RPMI8226 (cell line): ENCODE measurements at places on chromosomes 3 and 15.

GRCh38 chr3:59535791-59536221, 486.0 kb upstream of the CFAP20DC start:
- no peak for DNase-seq

DNA sequence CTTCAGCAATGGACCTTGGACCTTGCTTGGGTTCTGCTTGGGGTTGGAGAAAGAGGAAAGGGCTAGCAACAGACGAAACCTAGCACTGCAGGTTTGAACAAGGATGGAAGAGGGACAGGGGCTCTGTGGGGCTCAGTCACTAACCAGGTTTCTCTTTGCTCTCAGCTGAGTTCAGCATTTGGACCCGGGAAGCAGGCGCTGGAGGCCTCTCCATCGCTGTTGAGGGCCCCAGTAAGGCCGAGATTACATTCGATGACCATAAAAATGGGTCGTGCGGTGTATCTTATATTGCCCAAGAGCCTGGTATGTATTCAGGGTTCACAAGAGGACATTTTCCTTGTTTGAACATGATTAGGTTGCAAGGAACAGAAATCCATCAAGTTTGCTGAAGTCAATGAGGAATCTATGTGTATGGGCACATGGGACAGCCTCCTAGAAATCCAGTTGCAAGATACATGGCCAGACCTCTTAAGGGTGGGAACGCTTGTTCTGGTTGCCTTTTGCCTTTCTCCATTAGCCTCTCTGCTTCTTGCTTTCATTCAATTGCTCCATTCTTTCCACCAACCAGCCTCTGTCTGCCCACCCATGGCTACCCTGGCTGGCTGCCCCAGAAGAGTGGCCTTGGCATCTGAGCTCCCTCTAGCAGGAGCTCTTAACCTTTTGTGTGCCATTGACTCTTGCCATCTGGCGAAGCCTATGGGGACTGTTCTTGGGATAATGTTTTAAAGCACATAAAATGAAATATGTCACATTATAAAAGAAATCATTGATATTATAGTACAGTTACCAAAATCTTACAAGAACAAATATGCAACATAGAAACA, 55.9 kb downstream of the DNASE1L3 start:
- DNase-seq: no peak

DNA sequence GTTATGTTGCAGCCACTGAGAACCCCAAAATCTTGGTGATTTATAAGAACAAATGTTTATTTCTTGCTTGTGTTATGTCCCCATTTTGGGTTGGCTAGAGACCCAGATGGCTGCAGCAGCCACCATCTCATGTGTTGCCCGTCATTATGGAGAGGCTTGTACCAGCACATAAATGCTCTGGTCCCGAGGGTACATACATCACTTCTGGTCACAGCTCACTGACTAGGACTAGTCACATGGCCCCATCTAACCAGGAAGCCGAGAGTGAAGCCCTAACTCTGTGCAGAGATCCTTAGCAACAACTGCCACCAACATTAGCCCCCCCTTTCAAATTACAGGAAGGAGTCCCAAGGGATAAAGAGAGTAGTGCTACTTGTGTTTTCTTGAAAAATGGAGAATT, 25.5 kb upstream of the HACD2 start:
- DNase-seq: no peak

- DNase-seq: peak; percentile 65
Observed at GRCh38 chr3:170632780-170633179, 46.9 kb upstream of the SLC7A14 start.

- no peak for DNase-seq
Observed at GRCh38 chr3:155335724-155336354, 42.4 kb upstream of the STRIT1 start.

- no peak for DNase-seq
Observed at GRCh38 chr3:122940628-122941086, 86.9 kb downstream of the SEMA5B start.

- no peak for DNase-seq
Observed at GRCh38 chr3:14425581-14426304, 23.3 kb downstream of the SLC6A6 start.

DNA sequence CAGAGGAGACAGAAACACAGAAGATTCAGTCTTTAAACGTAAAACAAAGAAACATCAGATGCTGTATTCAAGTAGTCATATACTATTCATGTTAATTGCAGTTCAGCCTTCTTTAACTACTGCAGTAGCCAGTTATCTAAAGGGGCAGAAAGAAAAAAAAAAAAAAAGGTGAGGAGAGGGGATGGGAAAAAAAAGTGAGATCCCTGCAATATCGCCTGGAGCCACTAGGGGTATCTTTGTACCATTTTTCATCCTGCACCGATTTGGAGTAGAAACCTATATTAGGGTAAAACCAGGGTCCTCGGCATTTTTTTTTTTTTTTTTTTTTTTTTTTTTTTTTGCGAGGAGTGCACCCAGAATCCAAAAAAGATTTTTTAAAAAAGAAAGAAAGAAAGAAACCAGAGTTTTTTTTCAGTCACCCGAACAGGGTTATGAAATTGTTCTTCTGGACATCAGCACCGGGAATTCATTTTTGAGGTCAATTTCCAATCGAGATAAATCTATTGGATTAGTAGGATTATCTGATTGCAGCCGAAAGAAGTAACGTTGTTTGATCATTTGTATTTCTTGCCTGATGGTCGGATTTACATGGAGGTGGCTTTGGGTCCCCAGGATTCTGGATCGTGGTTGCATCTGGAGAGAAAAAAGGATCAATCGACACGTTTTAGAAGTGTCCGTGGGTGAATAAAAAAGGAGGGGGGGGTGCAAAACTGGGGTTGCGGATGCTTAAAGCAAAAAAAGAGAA, 186.7 kb downstream of the NLGN1 start:
- DNase-seq: peak; percentile 39

DNA sequence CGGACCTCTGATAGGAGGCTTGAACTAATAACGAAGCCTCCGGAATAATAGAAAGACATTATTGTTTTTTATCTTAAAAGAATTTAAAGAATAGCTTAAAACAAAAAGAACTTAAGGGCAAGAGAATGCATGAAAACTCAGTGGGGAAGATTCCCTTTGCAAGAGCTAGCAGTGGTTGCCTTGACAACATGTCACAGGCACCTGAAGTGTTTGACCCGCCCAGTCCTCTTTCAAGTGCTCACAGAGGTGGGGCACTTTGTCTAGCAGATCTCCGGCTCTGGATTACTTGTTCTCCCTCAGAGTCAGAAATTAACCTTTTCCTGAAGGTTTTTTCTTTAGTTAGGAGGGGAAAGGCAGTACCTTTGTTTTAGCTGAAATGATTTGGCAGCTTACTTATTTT, 37.8 kb downstream of the LARS2 start:
- DNase-seq: no peak

DNA sequence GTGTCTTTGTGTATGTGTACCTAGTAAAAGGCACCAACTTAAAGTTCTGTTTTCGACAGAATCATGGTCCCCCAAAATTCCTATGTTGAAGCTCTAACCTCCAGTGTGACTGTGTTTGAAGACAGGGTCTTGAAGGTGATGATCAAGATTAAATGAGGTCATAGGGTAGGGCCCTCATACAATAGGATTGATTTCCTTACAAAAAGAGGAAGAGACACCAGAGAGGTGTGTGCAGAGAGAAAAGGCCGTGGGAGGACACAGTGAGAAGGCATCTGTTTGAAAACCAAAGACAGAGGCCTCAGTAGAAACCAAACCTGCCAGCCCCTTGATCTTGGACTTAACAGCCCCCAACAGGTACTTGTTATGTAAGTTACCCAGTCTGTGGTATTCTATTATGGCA, 52.0 kb upstream of the CORO2B start:
- no peak for DNase-seq

GRCh38 chr15:48087844-48088243, 32.9 kb upstream of the SLC24A5 start:
- DNase-seq: no peak

DNA sequence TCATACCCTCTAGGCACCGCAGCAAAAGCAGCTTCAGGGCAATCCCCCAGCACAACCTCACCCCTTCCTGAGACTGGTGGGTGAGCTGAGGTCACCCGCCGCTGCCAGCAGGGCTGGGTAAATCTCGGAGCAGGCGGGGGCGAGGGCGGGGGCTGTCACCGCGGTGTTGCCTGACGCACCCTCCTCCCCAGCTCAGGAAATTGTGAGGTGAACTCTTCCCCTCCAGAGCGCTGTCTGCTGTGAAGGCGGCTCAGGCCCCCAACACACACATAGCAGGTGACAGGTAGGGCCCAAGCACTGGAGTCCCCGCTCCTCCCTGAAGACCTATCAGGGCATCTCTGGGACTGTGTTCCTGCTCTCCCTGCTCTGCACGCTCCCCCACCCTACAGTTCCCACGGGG, 30.2 kb upstream of the FURIN start:
- no peak for DNase-seq

GRCh38 chr3:120399372-120399771, 50.2 kb upstream of the LRRC58 start:
- DNase-seq: no peak

- DNase-seq: no peak
Observed at GRCh38 chr3:146747928-146748327, 142.8 kb upstream of the PLSCR5 start.

- no peak for DNase-seq
Observed at GRCh38 chr15:55743729-55744655, 1.0 kb upstream of the PRTG start.

DNA sequence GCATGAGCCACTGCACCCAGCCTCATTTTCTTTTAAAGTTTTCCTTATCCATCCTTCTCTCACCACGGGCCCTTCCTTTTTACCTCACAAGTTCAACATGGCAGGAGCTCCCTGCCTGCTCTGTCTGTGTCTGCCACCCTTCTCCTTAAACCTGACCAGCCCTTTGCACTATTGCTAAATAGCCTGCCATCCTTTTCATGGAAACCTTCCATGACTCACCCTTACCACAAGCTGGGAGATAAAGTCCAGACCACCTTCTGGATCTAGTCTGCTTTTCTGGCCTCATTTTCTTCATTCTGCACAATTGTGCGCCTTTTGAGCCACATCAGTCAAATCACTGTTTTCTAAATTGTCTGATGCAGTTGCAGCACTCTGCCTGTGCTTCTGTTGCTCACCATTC, 8.9 kb downstream of the PARP14 start:
- DNase-seq: no peak

DNA sequence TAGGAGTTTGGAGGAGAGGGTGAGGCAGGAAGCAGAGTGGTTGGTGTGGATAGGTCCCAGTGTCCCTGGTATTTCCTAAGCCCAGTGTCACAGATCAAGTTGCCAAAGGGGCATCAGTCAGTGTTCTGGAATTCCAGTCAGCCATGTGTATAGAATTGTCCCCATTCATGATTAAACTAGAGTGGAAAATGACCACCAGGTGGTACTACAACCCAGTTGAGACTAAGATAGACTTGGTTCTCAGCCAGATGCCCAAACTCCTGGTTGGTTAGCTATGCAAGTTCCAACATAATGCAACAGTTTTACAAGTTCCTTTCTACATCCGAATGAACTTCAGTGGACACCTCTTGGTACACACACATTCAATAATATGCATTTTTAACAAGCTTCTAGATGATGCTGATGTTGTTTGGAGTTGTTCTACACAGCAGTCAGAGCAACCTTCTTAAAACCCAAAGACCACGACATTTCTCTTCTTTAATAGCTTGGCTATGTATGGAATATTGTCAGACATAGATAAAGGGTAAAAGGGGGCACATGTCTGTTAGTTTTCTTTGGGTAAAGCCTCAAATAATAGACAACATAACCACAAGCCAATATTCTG, 8.4 kb upstream of the ATR start:
- peak; percentile 74 for DNase-seq

DNA sequence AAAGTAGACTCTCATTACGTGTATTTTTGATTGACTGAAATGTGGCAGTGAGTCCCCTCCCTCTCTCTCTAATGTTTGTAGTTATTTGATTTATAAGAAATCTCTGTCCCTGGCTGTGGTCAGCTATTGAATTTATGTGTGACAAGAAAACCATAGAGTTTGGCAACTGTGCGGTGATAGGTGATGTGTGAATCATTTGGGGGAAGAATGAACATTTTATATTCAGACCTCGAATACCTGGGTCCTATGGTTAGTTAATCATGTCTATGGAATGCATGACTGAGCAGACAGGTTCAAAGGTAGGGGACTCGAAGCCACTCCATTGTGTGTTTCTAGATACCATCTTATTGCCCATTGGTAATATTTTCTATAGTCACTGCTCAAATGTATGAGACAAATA, 712.1 kb downstream of the MECOM start:
- no peak for DNase-seq

- no peak for DNase-seq
Observed at GRCh38 chr3:115624029-115624741, 875 bp downstream of the GAP43 start.

DNA sequence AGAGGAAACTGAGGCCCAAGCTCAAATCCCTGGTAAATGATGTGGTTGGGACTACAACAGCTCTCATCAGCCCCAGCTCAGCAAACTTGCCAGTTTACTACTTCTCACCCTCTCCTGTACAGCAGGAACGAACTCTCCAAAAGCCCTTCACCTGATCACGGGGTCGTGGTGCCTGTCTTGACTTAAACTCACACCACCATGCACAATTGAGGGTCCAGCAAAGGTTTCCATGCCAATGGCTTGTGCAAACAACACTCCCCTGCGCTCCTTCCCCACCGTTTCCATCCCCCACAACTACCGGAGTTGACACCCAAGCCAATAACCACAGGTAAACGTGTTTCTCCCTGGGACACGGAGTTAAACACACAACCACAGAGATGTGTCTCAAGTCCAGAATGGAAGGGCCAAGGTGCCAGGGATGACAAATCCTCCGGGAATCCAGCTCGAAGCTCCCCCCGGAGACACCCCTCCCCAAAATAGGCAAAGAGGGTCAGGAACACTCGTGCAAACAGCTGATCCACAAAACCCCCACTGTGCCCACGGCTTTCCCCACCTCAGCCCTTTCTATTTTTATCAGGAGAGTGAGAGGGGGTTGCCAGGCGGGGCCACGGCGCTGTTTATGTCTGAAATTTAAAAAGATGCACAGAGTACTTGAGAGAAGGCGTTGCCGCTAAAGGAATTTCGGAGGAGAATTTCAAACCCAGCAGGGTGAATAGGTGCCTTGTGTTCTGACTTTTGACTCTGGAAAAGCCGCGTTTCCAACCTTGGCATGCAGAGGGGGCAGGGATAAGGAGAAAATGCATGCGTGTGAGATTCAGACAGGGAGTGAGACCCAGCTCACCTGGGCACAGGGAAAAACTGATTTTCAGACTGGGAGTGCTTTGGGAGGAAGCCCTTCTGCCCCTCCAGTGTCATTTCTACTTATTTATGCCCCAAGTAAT, 10.6 kb upstream of the ACAN start:
- DNase-seq: no peak

- no peak for DNase-seq
Observed at GRCh38 chr15:46322753-46323152, 687.9 kb downstream of the SQOR start.

- DNase-seq: no peak
Observed at GRCh38 chr15:77695961-77696582, 63.4 kb upstream of the LINGO1 start.

DNA sequence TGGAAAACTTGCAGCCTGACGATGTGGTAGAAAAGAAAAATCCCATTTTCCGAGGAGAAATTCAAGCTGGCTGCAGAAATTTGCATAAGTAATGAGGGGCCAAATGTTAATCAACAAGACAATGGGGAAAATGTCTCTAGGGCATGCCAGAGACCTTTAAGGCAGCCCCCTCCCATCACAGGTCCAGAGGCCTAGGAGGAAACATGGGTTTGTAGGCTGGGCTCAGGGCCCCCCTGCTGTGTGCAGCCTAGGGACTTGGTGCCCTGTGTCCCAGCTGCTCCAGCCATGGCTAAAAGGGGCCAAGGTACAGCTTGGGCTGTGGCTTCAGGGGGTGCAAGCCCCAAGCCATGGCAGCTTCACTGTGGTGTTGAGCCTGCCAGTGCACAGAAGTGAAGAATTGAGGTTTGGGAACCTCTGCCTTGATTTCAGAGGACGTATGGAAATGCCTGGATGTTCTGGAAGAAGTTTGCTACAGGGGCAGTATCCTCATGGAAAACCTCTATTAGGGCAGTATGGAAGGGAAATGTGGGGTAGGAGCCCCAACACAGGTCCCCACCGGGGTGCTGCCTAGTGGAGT, 75.9 kb upstream of the CADPS start:
- DNase-seq: no peak
